ENCODE measurements at places on chromosomes 16 and 17.
A peak's percentile ranks its signal among the peaks of the same experiment; 100 is the strongest.

GRCh38 chr16:49608098-49608497, 234.5 kb downstream of the C16orf78 start:
- no peak for DNase-seq

- DNase-seq, result peak; percentile 77
These were observed 31.3 kb downstream of the SPOP start for GRCh38 chr17:49646391-49647255.

DNA sequence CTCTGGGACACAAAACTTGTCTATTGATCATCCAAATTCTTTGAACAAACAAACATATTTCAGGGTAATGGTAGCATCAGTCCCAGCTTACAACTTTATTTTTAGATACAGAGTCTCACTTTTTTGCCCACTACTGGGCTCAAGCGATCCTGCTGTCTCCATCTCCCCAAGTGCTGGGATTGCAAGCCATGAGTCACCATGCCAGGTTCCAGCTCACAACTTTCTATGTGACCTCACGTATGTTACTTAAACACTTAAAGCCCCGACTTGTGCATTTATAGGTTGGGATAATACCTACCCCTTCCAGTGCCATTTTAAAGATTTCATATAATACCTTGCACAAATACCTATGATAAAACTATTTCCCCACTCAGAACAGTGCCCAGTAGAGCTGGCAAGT, 42.0 kb upstream of the KSR1 start:
- DNase-seq, result peak; percentile 21

GRCh38 chr17:65364438-65364837, 197.0 kb downstream of the AXIN2 start:
- DNase-seq, result no peak

DNA sequence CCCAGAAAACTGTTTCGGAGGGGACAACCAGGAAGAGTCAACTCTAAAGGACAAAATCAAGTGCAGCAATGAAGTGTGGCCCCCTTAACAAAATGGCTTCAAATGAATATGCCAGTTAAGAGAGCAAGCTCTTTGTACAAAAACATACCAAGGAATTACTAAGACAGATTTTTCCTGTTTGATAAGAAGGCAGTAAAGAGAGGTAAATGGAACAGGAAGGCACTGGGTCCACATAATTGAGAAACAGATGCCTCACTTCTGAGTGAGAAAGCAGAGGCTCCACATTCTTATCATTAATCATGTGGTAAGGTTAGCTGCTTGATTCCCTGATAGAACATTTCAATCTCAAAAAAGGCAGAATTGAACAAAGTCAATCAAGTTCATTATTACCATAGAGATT, 44.9 kb downstream of the MBTD1 start:
- no peak for DNase-seq

- no peak for DNase-seq
These were observed 51.2 kb upstream of the MTMR4 start for GRCh38 chr17:58565389-58566311.

DNA sequence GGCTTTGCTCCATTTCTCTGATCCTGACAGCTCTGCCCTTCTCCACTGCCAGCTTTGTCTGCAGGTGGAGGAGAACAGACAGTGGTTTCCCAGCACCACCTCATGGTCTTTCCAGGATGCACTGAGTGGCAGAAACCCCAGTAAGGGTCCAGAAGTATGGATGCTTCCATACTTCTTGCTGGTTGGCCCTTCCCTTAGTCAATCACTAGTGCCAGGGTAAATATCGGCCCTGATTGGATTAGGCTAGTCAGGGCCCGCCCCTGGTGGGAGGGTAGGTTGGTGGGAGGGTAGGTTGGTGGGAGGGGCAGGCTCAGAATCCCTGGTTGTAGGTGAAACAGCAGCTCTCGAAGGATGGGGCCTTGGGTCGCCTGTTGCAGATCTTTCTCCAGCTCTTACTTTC, 10.2 kb downstream of the RNF213 start:
- DNase-seq, result no peak

DNA sequence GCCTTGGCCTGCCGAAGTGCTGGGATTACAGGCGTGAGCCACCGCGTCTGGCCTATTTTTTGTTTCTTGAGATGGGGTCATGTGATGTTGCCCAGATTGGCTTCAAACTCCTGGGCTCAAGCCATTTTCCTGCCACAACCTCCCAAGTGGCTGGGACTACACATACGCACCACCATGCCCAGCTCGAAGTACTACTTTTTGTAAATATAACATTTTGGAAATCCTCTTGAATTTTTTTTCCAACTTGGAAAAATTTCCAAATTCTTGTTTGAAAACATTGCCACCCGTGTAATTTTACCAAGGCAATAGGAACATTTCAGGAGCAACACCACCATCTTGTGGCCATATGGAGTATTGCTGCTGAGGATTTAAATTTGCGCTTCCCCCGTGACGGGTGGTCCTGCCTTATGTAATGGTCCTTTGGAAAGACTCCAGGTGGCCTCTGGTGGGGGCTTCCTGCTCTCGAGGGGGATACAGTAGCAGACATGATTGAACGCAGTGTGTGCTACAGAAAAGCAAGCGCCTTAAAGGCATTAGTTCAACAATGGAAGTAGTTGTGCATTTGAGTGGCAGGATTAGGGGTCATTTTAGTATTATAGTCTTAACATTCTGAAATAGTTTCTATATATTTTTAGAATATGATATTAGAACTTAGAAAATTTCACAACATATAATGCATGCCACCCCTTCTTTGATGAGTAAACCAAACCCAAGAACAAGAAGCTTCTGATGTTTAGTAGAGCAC, 8.0 kb downstream of the FLYWCH1 start:
- DNase-seq, result peak; percentile 74

DNA sequence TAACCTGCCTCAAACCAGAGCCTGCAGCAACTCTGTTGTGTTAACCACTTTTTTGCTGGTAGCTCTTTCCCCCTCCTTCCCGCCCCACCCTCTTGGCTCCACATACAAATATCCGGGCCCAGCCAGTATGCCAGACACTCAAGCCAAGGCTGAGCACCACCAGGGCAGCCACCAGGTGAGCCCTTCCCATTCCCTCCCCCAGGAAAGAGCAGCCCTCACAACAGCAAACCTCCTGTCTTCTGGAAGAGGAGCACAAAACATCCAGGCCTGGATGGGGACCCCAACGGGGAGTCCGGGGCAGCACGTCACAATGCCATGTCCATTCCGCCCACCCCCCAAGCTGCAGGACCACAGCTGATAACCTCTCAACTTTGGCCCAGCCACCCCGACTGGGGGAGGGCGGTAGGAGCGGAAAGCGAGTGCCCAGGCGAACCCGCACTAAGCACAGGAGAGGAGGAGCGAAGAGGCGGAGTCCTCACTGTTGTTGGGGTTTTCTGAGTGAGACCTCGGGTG, 757 bp downstream of the ORMDL3 start:
- DNase-seq, result no peak

GRCh38 chr17:77544347-77545110, 403.8 kb downstream of the SEC14L1 start:
- no peak for DNase-seq

DNA sequence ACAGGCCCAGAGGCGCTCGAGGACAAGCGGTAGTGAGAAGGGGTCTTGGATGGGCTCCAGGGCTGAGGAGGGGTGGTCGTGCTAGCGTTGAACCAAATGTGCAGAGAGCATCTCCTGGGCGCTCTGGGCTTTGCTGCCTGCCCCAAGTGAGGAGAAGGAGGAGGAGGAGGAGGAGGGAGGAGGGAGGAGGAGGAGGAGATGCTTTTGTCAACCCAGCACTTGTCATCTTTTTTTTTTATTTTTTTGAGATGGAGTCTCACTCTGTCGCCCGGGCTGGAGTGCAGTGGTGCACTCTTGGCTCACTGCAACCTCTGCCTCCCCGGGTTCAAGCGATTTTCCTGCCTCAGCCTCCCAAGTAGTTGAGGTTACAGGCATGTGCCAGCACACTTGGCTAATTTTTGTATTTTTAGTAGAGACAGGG, 59.8 kb downstream of the PGS1 start:
- no peak for DNase-seq

DNA sequence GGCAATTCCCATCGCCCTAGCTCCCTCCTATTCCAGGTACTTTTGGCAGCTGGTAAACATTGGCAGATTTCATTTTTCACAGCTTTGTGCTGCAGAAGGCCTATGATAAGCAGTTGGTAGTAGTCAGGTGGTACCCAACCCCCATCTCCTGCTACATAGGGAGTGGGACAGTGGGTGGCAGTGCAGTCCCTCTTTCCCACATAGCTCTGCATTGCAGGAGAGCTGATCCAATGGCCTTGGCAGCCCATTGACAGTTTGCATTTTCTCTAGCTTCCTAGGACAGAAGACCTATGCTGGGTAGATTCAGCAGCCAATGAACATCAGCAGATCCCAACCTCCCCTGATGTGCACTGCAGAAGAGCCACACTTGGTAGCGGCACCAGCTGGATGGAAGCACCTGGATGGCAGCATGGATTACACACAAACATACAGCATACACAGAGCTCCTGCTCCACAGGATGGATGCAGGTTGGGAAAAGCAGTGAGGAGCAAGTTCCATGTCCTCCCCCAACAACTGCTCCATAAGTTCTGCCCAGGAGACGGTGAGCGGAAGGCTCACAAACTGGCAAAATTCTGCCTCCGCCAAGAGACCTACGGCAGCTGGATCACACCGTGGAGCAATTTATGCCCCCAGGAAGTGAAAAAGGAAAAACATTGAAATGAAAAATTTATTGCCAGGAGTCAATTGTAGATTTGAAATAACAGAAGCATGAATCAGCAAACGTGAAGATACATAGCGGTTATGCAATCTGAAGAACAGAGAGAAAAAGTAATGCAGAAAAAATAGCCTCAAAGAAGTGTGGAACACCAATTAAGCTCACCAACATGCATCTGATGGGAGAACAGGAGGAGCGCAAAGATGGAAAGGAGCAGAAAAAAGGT, 95.7 kb downstream of the CACNG1 start:
- DNase-seq, result peak; percentile 42

DNA sequence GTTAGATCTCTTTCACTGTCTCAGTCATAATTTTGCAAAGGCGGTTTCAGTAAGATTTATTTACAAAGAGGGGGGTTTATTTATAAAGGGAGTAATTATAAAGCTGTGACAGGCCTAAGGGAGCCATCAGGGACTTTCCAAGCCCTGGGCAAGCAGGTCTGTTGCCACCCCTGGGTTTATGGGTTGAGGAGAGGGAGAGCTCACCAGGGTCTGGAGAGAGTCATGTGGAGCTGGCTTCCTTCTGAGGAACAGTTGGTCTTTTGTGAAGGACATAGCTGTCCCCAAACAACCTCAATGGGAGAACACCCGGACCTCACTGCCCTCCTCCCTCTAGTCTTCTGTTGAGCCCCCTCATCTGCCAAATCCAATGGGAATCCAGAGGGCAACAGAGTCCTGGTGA, 9.8 kb downstream of the ITGAM start:
- DNase-seq, result no peak

DNA sequence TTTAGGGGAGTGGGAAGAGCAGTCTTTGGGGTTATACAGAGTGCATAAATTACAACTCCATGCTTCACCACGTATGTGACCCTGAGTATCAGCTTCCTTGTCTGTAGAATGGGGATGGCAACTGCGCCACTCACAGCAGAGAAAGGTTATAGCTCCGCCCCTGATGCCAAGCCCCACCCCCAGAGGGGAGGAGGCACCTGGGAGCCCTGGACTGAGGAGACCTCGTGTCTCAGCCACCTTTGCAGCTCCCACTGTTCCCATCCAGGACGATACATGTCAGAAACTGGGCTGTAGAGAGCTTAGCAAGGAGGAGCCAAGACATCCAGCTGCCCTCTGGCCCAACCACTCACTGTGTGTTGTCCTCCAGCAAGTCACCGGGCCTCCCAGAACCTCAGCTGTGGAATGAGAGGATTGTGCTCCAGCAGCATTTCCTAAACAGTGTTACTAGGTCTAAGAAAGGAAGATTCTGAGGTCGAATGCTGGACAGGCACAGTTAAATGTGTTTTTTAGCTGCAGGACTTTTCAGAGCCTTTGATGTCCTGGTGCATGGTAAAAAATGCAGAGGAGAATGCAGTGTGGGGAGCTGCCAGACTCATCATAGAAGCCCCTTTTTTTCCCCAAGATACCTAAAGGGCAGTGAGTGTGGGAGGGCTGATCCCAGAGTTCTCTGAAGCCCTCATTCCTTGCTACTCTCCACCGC, 49.4 kb downstream of the BEAN1 start:
- no peak for DNase-seq

DNA sequence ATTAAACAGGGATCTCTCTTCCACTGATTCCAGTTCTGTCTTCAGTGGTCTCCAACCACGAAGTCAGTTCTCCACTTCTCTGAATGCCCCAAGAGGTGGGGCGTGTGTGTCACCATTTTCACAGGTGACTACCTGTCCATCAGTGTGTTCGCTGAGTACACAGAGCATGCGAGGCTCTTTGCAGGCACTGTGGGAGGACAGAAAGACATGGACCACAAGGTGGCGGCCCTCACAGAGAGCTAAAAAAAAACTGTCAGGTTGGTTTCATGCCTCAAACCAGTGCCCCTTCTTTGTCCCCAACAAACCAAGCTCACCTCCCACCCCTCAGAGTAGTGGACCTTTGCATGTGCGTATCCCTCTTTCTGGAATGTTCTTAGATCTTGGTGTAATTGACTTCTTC, 13.8 kb downstream of the EMP2 start:
- DNase-seq, result no peak

DNA sequence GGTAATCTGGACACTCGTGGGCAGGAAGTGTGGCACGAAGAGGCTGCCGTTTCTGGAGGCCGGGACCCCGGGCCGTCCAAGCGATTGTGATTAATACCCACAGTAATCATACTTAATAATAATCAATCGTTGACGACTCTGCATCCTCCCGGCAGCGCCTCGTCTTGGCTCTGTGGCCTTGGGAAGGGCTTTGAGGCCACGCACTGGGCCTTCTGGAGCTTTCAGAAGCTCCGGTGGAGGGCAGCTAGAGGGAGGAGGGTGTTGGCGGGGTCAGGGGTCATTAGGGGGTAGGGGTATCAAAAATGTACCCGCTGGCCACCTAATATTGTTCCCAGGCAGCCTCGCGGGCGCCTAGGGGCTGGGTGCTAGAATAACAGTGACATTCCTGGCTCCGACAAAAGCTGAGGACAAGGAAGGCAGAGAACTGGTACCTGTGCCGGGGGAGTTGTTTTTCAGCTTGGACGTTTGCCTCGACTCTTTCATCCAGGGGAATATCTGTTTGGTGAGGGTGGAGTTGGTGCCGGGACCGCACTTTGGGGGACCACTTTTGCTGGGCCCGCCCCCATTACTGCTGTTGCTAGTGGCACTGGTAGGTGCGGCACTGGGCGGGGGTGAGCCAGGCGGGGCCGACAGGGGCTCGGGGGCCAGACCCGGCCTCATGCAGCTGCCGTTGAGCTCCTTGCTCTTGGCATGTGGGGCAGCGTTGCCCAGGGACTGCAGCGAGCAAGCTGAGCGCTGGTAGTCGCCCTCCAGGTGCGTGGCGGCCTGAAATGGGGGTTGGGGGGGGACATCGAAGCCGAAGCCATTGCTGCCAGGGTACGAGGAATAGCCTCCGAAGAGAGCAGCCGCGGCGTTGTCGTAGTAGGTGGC, 6.9 kb upstream of the HOXB2 start:
- DNase-seq, result peak; percentile 32
